Immature natural killer cell (primary cell): ENCODE measurements at places on chromosomes 5 and 9. TPM values are rescaled to one million over a fixed set of nuclear protein-coding genes. Genes with fewer than 3 reads are reported as not detected.

DNA sequence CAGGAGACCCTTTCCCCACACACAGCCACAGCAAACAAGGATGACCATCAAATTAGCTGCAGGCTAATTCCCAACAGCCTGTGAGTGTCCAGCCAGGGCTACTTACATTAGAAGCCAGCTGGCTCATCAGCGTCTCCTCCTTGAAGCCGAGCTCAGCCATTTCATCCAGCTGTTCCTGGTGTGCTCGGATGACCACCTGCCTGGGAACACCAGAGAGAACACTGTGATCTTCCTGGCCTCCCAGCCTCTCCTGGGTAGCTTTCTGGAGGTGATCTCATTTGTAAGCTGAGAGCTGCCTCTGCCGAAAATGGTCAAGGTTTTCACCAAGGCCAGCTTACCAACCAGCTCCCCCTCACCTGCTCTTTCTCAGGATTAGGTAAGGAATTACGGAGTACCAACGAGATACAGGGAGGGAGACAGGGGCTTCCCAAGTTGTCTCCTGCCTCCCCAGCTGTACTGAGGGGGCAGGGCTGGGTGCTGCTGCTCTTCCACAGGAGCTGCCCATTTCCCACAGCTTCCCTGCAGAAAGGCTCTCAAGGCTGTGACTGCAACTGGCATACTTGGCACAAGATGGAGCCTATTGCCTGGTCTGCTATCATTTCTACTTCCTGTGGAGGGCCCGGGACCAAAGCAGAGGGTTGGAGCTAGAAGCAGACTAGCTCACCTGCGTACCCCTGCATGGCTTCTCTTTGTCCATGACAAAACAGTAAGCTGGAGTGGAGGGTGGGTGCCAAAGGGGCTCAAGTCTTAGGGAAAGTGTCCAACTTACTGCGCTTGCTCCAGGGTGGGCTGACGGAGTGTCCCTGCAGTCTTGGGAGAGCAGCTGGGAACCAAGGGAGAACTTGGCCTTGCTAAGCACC, 73.9 kb downstream of the KIF24 start:
- DNase-seq: no peak

- DNase-seq: no peak
These were observed 39.3 kb downstream of the CAPSL start for GRCh38 chr5:35898952-35899660.

The DEPDC1B gene
- 1.4 TPM for polyA plus RNA-seq

DNA sequence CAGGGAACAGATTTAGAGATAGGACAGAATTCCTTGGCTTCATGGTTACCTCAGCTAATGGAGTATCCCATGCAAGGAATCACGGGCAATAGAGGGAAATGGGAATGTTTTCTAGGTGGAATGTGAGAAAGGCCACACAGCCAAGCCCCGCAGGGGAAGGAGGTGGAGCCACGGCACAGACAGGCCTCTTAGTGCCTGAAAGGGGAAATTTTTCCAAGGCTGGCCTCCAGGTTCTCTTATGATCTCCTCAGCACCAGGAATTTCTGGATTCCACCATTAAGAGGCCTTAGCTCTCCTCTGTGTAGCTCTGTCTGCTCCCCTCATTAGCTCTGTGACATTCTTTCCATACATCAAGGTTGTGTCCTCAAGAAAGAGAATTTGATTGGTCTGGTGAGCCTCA, 124.7 kb downstream of the GALNT10 start:
- no peak for DNase-seq

DNA sequence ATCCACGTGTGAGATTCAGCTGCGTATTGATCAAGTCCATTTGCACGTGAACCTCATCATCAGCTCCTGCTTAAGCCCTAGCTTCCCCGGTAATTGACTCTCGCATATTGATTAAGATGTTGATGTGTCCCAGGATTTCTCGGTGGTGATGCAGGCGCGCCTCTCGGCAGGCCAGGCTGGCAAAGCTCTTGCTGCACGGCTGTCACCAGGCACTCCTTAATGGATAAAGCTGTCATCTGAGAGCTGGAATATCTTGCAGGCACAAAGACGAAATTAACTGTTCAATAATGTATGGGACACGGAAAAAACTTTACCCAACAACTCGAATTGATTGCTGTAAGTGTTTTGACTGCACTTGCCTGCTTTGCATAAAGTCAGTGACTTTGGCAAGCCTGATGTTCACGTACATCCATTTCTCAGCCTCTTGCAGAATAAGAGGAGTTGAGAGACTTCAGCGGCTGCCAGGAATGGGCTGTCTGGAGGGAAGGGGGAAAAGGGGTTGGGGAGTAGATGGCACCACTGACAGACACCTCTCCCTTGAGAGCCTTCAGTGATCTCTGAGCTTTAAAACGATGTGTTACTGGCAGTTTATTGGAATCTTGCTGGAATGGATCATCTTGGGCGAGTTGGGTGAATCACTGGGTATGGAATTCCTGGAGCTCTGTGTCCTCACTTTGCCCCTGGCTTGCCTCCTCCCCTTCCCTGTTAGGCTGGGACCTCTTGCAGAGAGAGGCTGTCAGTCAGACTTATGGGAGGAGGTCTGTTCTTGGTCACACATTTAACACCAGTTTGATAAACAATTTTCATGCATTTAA, 650.3 kb downstream of the CCDC171 start:
- DNase-seq: no peak

DNA sequence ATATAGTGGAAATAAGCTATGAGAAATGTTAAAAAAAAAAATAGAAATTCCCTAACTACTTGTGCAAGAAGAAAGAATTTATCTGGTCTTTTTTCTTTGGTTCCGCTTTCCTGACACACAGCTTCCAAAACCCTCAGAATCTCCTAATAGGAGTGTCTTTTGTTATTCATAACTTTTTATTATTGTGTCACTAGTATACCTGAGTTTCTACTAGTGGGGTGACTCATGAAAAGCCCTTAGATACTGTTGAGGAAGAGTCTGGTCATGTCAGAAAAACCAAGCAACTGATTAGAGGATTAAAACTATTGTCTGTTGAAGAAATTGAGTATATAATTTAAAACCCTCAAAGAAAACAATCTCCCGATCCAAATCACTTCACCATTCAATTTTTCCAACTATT, 152.8 kb upstream of the IFNE start:
- no peak for DNase-seq

The RLN1 gene
- polyA plus RNA-seq: 4.1 TPM

DNA sequence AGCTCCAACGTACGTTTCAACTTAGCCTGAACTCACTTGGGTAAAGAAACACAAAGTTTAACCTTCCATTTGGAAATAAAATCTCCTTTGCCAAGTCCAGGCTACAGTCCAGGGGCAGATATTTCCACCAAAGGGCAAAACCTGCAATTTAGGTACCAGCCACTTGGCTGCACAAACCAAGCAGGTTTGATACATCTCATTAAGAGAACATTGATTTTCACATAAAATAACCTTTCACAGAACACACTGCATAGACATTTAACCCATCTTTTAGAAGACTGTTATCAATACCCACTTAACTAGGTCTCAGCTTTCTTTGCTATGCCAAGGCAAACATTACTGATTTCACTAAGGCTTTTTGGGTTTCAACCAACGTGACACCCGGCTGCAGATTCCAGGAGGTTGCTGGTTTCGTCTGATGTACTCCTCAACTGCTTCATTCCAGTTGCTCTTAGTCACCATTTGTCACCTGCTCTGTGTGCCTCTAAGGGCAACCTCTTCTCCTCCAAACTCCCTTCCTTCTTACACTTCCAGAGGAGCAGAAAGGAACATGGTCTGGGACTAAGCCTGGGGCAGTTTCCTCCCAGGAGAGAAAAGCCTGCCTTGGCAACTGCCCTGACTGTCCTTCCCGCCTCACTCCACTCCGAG, 67.1 kb downstream of the EPB41L4B start:
- DNase-seq: no peak

The NR6A1 gene
- polyA plus RNA-seq: not detected

The LURAP1L gene
- polyA plus RNA-seq: not detected

DNA sequence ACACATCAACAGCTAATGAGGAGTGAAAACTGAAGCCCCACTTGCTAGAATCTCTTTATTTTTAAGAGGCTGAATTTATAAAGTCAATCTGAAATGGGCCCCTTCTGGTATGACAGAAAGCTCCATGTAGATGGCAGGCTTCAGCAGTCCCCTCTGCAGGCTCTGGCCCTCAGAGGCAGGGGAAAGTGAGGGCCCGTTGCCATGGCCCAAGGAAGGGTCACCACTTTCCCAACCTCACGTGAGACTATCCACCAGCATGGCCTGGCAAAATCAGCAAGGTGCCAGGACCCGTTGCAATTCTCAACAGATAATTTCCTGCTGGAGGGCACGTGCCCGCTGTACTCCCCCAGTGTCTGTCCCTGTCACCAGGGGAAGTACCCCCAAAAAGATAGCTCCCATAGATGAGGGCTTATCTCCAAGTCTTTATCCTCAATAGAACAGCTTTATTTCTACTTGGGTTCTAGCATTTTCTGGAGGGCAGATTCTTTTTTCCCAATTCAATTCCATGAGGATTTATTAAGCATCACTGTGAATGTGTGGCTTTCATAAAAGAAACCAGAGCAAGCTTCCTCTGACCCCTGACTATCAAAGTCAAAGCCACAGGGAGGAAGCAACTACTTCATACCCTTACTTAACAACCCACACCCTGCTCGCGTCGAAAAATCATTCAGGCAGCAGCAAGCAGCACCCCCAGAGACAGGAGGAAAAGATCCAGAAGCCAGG, 85.4 kb upstream of the FSTL4 start:
- no peak for DNase-seq

GRCh38 chr5:86523718-86524117, 94.0 kb upstream of the COX7C start:
- DNase-seq: no peak

DNA sequence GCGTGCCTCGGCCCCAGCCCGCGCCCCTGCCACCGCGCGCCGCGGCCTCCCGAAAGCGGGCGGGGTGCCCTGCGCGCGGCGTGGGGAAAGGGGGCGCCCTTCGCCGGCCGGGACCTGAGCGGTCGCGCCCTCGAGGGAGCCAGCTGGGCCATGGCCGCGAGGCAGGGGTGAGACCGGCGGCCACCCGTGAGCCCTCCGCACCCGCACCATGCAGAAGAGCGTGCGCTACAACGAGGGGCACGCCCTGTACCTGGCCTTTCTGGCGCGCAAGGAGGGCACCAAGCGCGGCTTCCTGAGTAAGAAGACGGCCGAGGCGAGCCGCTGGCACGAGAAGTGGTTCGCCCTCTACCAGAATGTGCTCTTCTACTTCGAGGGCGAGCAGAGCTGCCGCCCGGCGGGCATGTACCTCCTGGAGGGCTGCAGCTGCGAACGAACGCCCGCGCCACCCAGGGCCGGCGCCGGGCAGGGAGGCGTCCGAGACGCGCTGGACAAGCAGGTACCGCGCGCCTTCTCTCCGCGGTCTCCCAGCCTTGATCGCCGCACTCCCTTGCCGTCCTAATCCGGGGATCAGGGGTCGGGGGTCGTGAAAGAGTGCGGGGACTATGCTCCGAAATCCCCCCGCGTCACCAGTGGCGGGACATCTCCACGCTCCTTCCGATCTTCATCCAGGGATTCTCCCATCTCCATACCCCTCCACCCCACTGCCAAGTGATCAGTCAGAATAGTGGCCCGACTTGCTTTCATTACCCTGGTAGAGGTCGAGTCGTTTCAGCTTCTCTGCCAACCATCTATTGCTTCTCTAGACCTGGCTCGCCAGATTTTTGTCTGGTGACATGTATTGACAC, 590 bp downstream of the RASGRF2 start:
- peak; percentile 27 for DNase-seq

DNA sequence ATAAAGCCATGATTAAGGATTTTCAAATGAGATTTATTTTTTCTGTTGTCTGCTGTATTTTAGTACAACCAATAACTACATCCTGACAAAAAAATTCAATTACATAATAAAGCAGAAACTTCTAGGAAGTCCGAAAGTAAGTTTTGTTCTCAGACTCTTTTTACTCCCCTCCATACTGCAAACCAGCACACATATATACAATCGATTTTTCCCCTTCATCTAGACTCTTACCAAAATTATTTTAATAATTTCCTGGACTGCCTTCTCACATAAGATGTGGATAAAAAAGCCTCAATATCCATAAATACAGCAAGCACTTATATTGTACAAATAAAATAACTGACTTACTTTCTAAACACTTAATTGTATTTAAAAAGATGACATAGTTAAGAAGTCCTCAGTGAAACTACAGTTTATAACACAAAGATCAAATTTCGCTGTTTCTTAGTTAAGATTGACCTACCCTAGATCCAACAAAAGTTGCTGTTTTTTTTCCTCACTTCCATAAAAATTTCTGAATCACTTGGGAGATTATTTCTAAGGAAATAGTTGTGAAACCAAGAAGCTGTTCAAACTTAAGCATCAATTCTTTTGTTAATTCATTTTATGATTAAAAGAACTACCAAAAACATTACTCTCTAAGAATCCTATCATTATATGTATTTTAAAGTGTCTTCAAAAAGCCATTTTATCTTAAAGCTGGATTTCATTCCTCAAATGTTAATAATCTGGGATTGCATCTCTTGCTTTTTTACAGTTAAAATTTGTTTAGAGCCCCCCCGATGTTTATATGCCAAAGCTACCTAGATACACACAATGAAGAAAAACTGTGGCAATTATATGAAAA, 74.7 kb upstream of the IFNE start:
- no peak for DNase-seq
